ENCODE measurements at places on chromosomes 3 and 15. TPM values are rescaled to one million over a fixed set of nuclear protein-coding genes. Genes with fewer than 3 reads are reported as not detected.

- no peak for DNase-seq
Observed at GRCh38 chr3:32432045-32432710, 40.5 kb downstream of the CMTM7 start.

GRCh38 chr3:138732456-138732855 lies 102.3 kb downstream of the PIK3CB start:
- no peak for DNase-seq

DNA sequence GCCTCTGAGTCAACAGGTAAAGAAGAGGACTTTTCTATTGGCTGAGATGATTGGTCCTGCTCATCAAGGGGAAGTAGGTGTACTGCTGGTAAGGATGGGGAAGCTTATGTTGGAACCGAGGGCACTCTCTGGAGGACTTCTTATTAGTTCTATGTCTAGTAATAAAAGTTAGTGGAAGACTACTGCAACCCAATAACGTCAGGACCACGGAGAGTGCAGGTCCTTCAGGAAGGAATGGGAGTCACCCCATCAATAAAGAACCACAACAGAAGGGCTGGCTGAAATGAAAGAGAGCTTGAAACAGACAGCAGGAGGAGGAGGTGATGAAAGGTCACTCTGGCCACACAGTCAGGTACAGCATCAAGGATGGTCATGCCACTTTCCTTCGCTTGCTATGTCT lies 68.8 kb upstream of the PRR23E start:
- no peak for DNase-seq

DNA sequence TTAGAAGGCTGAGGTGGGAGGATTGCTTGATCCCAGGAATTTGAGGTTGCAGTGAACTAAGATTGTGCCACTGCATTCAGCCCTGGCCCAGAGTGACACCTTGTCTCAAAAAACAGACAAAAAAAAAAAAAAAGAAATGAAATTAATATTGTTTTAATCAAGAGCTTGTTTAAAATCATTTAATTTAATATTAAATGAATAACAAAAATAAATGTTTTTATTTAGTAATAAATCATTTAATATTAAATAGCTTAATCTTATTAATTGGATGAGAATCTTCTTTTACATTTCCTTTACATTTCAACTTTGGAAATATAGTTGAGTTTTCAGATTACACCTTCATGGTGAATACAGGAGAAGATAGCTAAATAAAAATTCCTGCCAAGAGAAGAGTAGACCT lies 29.7 kb downstream of the TNIK start:
- no peak for DNase-seq

GRCh38 chr3:141914311-141914710 lies 37.9 kb downstream of the ATP1B3 start:
- DNase-seq, result no peak

DNA sequence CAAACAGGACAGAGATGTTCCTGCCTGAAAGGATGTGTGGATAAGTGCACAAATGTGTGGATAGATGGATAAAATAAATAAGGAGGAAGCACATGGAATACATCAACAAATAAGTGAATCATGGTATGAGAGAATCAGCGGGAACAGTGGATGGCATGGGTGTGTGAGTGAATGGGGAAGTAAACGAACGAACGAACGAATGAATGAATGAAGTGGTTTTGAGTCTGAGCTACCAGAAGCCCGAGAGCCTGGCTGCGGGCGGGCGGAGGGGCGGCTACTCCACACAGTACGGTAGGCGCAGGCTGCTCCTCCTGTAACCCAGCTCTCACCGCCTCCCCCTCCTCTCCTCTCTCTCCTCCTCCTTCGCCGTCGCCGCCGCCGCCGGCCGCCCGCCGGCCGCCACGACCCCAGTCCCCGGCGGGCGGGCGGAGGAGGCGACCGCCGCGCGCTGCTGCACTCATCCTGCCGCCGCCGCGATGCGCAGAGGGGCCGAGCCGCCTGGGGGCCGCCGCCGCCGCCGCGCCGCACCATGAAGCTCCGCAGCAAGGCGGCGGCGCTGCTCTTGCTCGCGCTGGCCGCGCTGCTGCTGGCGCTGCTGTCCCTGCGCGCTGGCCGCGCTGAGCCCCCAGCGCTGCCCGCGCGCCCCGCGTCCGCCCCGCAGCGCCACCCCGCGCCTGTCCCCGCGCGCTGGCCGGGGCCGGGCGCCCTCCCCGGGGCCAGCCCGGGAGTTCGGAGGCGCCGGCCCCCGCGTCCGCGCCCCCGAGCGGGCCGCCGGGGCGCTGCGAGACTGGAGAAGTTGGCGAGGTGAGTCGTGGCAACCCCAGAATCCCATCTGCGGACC lies at the start of gene GXYLT2:
GXYLT2 (plus strand) TSS at position 342 of the 841 bp plus-strand sequence; CDS start at position 530, 188 bp downstream.
- DNase-seq, result peak; percentile 76

DNA sequence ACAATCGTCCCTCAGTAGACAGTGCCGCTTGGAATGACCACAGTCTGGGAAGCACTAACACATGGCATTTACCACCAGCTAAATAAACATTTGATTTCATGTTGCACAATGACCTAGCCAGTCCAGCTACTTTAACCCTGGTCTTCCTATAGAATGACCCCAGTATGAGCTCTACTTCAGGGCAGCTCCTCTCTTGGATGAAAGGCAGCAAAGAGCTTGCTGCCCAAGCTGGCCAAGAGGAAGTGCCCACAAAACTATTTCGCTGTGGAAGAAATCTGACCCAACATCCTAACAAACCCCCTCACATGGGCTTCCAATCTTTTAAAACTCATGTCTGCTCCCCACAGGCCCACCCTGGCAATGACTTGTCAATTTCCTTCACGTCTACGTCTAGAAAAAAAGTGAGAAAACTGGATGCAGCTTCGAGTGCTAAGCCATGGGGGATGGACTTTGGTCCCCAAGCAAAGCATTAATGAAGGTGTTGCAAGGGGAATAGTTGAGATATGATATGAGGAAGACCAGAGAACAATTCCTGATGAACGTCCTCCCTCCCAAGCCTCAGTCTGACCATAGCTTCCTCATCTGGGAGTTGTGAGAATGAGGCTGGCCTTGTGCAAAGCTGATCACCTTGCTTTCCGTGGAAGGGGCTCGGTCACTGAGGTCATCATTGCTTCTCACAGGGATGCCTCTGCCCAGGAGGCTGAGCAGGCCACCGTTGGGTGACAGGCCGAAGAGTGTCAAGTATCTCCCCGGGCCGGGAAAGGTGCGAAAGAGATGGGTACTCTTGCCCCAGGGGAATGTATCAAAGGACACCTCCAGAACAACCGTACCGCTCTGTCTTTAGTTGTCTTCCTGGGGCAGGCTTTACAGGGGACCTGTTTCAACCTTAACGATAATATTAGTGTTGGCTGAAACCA lies 964 bp downstream of the SLC25A20 start:
- no peak for DNase-seq

Gene LCTL
- total RNA-seq, result 1.3 TPM

Gene RTP1
- total RNA-seq, result not detected

Gene MEIS2
- total RNA-seq, result 4.2 TPM

Gene CFAP100
- not detected for total RNA-seq

Gene STRIT1
- total RNA-seq, result not detected

Gene AQR
- total RNA-seq, result 23.2 TPM

Gene NCEH1
- total RNA-seq, result 16.4 TPM

Gene TUSC7
- not detected for total RNA-seq

Gene CHL1
- total RNA-seq, result not detected
